Activated CD4-positive, alpha-beta T cell treated with anti-CD3 and anti-CD28 coated beads, Interleukin-2, amount 10 ng/mL, durations not matched to agents 7 days and 5 days (primary cell): ENCODE measurements at places on chromosomes 4 and X. TPM values are rescaled to one million over a fixed set of nuclear protein-coding genes. Genes with fewer than 3 reads are reported as not detected.

- no peaks in the 10 kb centered on the region for H3K27me3 ChIP-seq
- no peak for DNase-seq
- no peaks in the 10 kb centered on the region for H3K36me3 ChIP-seq
- H3K4me3 ChIP-seq = no peak overlapping the region
- no peak overlapping the region for H3K27ac ChIP-seq
Measured at GRCh38 chrX:39047174-39047573, 245.9 kb downstream of the MID1IP1 start.

DNA sequence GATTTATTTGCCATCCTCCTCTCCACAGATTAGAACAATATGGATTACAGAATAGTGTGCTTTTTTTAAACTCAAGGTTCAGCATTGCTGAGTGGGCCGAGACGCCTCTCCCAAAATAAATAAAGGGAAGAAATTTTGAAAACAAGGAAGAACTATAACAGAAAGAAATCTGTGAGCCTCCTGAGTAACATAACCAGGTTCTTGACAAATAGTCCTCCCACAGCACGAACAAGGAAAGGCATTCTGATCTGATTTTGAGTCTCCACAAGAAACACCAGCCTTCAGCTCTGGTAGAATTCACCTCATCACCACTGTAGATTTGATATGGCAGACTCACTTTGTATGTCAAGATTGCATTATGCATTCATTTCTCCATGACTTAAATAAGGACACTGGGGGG, 173.6 kb downstream of the HHIP start:
- no peaks in the 10 kb centered on the region for H3K36me3 ChIP-seq
- H3K4me3 ChIP-seq = no peak overlapping the region
- H3K27me3 ChIP-seq = no peaks in the 10 kb centered on the region
- H3K4me1 ChIP-seq = no peaks in the 10 kb centered on the region

- no peaks in the 10 kb centered on the region for H3K4me1 ChIP-seq
- H3K27me3 ChIP-seq = no peaks in the 10 kb centered on the region
- no peak for DNase-seq
- no peaks in the 10 kb centered on the region for H3K36me3 ChIP-seq
Measured at GRCh38 chrX:105282077-105282476, 61.6 kb upstream of the TEX13A start.

- H3K4me3 ChIP-seq = no peak overlapping the region
- H3K27ac ChIP-seq = no peak overlapping the region
- no peaks in the 10 kb centered on the region for H3K4me1 ChIP-seq
- H3K27me3 ChIP-seq = no peaks in the 10 kb centered on the region
Measured at GRCh38 chr4:69617083-69617694, 22.3 kb downstream of the UGT2A2 start.

DNA sequence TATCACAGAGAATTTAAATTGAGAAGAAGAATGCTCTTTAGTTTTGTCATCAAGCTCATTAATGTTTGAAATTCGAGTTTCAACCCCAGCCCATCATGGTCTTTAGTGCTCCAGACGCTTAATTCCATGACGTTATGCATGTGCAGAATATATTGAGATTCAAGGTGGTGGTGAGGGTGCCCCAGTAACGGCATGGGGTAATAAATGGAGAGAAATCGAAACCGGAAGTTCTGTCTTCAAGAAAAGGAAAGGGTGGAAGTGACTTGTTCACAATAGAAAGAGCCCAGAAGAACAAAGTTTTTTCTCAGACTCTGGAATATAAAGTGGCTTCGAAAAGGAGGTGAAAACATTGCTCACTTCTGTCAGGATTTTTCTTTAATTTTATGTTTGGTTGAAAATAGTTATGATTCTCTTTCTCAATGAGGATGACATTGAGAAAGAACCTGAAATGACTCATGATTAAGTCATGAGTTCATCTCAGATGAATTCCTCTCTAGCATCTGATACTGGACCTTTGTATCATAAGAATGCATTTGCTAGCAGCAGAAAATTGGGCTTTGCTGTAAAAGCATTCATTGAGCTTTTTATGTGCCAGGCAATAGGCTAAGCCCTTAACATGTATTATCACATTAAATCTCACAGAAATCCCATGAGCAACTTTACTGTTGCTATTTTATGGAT, 779 bp upstream of the DDX60L start:
- no peaks in the 10 kb centered on the region for H3K27me3 ChIP-seq
- H3K4me1 ChIP-seq = peaks cover 72% of the 10 kb centered on the region
- DNase-seq = peak; percentile 68
- H3K27ac ChIP-seq = peak overlapping the region; percentile 99
- peak overlapping the region; percentile 99 for H3K4me3 ChIP-seq

GRCh38 chr4:69773484-69773883, 13.1 kb upstream of the SULT1B1 start:
- no peaks in the 10 kb centered on the region for H3K4me1 ChIP-seq
- H3K27me3 ChIP-seq = no peaks in the 10 kb centered on the region
- H3K4me3 ChIP-seq = no peak overlapping the region
- no peak for DNase-seq
- H3K36me3 ChIP-seq = no peaks in the 10 kb centered on the region
- H3K27ac ChIP-seq = no peak overlapping the region

- no peak overlapping the region for H3K4me3 ChIP-seq
- peaks cover 25% of the 10 kb centered on the region for H3K4me1 ChIP-seq
- H3K27ac ChIP-seq = no peak overlapping the region
- H3K27me3 ChIP-seq = no peaks in the 10 kb centered on the region
- no peaks in the 10 kb centered on the region for H3K36me3 ChIP-seq
Measured at GRCh38 chrX:79371640-79372039, 4.5 kb upstream of the ITM2A start.

DNA sequence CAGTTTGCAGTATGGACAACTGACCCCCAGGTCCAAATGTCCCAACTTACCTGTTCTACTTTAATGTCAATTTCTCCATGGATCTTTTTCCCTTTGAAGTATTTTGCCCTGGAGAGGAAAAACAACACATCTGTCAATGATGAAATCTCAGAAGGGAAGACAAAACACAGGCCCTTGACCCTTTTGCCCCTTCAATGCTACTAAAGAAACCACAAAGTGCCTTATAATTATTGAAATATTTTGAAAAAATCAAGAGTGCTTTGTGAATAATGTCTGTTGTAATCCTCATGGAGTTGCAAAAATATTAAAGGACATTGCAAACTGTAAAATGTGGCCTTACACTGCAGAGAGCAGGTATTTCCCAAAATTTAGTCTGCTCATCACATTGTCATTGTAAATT, 12.6 kb downstream of the SYN1 start:
- DNase-seq = no peak
- H3K4me1 ChIP-seq = peaks cover 6% of the 10 kb centered on the region
- no peak overlapping the region for H3K4me3 ChIP-seq

- no peak for DNase-seq
- H3K27me3 ChIP-seq = no peaks in the 10 kb centered on the region
- H3K4me3 ChIP-seq = no peak overlapping the region
- H3K36me3 ChIP-seq = peaks cover 7% of the 10 kb centered on the region
- H3K27ac ChIP-seq = peak overlapping the region; percentile 48
- peaks cover 58% of the 10 kb centered on the region for H3K4me1 ChIP-seq
Measured at GRCh38 chrX:13693341-13693961, 4.5 kb downstream of the RAB9A start.

- H3K4me1 ChIP-seq = peaks cover 3% of the 10 kb centered on the region
- H3K4me3 ChIP-seq = no peak overlapping the region
- DNase-seq = no peak
- H3K27me3 ChIP-seq = peaks cover 12% of the 10 kb centered on the region
Measured at GRCh38 chr4:141609243-141609642, 27.1 kb upstream of the IL15 start.

Gene STPG2
- total RNA-seq = 0.12 TPM

Gene WNK3
- 0.15 TPM for total RNA-seq

Gene HPGDS
- total RNA-seq = 0.15 TPM

Gene HTN3
- not detected for total RNA-seq

Gene ASB11
- not detected for total RNA-seq
